Central memory CD4-positive, alpha-beta T cell (primary cell): ENCODE measurements at places on chromosomes 11 and 22.

- DNase-seq = no peak
Observed at GRCh38 chr22:44736581-44737405, 15.6 kb upstream of the ARHGAP8 start.

DNA sequence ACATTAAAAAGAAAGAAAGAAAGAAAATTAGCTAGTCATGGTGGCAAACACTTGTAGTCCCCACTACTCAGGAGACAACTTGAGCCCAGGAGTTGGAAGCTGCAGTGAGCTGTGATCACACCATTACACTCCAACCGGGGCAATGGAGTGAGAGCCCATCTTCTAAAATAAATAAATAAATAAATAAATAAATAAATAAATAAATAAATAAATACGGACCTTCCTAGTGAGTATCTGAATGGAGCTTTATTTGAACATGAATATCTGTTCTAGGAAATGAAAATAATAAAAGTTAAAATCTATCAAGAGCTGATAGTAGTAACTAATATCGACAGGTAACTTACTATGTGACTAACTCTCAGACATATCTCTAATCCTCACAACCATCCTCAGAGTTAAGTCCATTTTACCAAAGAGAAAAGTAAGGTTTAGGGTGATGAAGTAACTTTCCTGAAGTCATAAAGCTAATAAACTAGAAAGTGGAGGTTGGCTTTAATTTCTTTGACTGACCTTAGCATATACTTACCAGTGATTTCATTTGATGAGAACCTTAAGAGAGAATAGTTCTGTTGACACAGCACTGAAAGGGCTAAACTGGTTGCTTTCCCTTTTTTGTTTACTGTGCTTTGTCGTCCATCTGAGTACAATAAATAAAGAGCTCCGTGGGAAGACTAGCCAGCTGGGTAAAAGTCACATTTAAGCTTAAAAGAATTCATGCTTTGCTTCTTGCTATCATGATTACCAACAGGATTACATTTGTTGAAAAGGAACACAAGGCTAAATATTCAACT, 22.4 kb downstream of the ENTHD1 start:
- DNase-seq = no peak

DNA sequence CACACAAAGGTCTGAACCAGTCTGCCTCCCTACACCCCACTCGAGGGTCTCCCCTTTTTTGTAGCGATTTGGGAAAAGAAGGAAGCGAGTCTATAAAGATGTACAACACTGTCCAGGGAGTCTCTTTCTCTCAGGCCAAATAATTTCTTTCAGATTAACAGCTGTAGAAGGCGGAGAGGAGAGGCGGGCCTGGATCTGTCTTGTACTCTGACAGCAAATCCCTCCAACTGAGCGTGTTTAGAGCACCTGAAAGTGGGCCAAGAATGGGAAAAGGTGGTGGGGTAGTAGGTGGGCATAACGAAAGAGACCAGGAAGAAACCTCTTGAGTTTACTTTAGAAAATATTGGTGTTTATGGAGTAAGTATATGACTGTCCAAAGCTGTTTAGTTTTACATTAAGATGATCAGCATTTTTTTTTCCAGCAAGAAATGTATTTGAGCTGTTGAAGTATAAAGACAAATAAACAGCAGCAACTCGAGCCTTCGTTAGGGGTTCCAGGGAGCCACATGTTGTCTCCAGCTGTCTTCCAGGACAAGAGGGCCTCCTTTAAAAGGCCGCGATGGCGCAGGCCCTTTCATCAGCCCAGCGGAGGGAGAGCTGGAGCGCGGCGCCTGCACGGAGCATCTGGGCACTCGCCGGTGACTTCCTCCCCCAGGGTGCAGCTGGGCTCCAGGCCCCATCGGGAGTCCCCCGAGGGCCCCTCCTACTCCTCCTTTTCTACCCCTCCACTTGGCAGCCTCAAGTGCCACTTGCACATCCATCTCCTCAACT, 34.9 kb downstream of the SCUBE1 start:
- no peak for DNase-seq

DNA sequence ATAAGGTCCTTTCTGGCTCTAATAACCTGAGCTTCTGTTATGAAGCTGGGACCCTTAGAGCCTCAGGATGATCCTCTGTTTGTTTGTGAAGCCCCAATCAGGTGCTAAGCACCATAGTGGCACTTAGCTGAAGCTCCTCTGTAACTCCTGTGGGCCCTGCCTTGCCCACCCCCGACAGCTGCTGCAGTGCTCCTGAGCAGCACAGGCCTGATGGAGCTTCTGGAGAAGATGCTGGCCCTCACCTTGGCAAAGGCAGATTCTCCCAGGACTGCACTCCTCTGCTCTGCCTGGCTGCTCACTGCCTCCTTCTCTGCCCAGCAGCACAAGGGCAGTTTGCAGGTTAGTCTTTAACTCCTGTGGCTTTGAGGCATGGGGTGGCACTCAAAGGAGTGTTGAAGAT, 19.0 kb upstream of the CCDC134 start:
- no peak for DNase-seq

- DNase-seq = no peak
Observed at GRCh38 chr11:44421090-44421675, 111.2 kb upstream of the ALX4 start.

DNA sequence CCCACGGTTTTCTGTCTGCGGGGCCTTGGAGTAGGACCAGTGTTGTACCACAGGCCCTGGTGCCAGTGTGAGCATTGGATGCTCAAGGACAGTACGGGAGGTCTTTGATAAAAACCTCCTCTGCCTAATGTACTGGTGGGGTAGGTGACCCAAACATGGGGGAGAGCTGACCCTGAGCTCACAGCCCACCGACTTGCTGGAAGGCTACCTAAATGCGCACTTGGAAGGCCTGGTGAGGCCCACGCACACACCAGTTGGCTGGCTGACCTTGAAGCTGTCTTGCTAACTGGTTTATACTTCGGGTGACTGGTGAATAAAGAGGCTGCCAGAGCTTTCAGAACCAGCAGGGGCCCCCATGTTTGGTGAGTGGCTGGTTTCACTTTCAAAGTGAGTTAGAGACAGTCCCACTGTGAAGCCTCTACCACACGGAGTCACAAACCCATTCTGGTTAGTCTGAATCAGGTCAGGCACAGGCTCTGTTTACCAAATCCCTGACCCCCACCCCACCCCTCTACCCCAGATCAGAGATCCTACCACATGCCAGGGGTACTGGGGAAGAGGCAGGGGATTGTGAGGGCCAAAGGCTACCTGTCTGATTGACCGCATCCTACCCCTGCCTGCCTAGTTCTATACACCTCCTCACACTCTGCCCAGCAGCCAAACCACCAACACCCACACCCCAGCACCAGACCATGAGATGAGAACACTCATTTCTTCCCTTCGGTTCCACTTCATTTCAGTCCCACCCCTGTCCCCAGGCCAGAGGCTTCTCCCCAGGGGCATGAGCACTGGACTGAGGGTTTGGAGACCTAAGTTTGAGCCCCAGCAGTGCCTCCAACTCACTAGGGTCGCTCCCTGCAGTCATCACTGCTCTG, 12.7 kb upstream of the IL2RB start:
- DNase-seq = peak; percentile 73

GRCh38 chr11:73361953-73362776, 14.0 kb upstream of the RELT start:
- DNase-seq = no peak

DNA sequence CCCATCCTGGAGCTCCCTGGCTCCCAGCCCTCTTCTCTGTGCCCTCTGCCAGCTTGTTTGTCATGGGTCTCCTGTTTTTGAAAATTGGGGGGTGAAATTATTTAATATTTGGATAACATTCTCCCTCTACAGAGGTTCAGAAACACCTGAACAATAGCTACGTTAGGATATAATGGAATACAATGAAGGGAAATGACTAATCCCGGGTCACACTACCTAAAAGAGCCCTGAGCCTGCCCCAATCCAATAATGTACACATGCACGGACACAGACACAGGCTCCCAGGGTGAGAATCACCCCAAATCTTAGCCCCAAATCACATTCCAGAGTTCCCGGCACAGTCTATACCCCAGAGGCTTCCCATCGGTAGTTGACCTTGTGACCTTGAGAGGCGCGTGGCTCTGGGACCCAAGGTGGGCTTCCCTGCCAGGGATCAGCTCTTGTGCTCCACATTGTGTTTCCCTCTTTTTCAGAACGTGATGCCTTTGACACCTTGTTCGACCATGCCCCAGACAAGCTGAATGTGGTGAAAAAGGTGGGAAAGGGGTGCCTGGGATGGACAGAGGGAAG, 135.5 kb downstream of the PARVA start:
- DNase-seq = no peak

GRCh38 chr11:128552783-128553661, 34.3 kb downstream of the ETS1 start:
- DNase-seq = peak; percentile 16

- DNase-seq = no peak
Observed at GRCh38 chr11:121652971-121653370, 200.2 kb upstream of the SORL1-AS1 start.

DNA sequence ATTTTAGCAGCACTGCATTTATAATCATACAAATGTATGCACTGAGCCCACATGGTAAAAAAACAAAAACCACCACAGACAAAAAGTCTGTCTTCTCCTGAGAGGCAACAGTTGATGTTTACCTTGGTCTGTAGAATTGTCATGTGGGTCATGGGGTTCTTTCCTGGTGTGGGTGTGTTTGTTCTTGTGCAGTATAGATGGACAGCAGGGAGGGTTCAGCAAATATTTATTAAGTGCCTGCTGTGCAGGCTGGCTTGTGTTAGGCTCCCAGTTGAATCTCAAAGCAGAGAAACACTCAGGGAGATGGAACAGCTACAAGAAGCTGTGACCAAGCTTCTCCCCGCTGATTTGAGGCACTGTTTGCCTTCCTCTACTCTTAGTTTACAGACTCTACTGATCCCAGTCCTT, 82.2 kb downstream of the PISD start:
- no peak for DNase-seq

DNA sequence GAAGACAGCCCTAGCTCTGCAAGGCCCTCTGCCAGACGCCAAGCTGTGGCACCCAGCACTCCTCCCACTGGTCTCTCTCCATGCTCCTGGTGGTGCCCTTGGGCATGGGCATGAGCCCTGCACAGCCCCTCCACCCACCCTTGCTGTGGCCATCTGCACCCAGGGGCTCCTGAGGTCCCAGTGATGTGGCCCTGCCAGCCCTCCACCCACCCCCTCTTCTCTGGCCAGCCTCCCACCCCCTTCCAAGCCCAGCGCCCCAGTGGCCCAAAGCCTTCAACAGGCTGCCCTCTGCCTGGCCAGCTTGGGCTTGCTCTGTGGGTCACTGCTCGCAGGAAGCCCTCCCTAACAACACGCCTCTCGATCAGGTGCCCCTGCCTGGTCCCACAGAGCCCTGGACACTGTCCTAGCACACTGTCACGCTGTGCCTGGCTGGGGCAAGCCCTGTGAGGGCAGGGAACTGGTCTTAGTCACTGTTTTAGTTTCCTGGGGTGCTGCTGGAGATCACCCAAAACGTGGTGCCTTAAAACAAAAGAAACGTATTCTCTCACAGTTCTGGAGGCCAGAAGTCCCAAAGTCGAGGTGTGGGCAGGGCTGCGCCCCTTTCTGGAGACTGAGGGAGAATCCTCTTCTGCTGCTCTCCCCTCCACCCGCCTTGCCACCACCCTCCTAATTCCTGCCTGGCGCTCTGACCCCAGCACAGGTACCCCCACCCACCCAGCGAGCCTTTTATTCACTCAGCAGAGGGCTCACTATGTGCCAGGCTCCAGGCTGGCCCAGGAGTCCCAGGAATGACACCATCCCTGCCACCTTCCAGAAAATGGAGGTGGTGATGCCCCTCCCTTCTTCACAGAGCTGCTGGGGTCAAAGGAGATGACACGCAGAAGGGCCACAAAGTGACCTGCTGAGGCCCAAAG, 14.7 kb downstream of the SULT4A1 start:
- no peak for DNase-seq

DNA sequence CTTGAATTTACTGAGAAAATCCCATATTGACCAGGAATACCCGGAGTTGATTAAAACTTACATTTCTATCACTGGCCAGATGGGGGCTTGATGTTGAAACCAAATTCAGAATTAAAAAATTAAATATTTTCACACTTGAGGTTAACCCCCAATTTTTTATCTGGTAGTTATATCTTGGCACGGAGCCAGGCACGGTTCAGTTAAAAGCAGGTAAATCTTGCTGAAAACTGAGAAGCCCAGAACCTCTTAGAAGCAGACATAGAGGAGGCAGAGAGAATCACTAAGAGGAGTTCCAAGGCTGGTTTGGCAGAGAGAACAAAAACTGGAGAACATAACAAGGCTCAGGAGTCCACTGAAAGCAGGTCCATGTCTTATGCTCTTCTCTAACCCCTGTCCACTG, 77.7 kb downstream of the USP35 start:
- no peak for DNase-seq

- DNase-seq = no peak
Observed at GRCh38 chr11:12125609-12126149, 15.3 kb downstream of the MICAL2 start.

- no peak for DNase-seq
Observed at GRCh38 chr11:101715281-101715680, 131.5 kb upstream of the TRPC6 start.

DNA sequence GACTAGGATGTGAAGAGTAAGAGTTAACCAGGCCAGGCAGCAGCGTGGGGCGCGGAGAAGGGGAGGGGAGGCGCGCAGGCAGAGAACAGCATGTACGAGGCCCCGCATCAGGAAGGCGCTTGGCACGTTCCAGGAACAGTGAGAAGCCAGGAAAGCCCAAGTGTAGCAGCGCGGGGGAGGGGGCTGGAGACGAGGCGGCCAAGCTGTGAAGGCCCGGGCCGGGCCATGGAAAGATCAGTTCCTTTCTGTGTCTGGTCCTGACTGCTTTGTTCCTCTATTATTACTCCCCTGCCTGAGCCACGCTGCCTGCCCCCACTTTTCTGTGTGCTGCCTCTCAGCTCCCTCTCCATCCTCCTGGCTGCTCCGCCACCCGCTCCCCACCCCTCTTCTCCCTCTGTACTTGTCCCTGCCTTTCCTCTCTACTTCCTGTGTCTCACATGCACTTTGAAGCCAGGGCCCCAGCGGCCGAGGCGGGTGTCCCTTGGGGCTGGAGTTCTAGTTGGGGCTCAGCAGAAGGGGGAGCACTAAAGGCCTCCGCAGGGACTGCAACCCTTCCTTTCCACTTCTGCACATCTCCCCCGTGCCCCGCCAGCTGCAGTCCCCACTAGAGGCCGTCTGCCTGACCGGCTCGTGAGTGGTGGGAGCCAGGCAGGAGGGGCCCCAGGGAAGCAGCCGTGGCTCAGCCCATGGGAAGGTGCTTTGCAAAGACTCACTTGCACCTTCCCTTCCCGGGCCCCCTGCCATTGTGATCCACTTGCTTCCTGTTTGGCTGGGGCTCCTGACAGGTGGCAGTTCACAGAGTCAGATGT, 63.7 kb downstream of the PRDM11 start:
- DNase-seq = no peak

GRCh38 chr22:49767355-49768062, 60.2 kb downstream of the BRD1 start:
- peak; percentile 37 for DNase-seq

- no peak for DNase-seq
Observed at GRCh38 chr11:77081381-77081851, 14.6 kb downstream of the CAPN5 start.

GRCh38 chr11:129721685-129722084, 94.0 kb upstream of the TMEM45B start:
- no peak for DNase-seq

DNA sequence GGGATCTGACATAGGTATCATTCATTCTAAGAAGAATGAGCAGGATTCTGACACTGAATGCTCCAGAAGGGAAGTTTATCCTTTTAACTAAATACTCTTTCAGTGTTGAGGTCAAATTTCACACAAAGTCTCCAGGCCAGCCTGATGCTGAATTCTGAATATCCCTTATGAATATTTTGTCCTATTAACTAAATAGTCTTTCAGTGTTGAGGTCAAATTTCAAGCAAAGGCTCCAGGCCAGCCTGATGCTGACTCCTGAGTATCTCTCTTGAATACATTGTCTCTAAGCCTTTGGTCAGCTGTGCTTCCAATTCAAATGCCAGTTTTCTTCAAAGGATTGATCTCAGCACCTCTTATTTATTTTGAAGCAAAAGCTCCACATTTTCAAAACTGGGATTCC, 676.8 kb downstream of the NTM start:
- DNase-seq = no peak
